ENCODE measurements at places on chromosomes 2 and 18. TPM values are rescaled to one million over a fixed set of nuclear protein-coding genes. Genes with fewer than 3 reads are reported as not detected.
A peak's percentile ranks its signal among the peaks of the same experiment; 100 is the strongest.

The STPG4 gene
- not detected for total RNA-seq

The CRYGD gene
- total RNA-seq: not detected

The IL18R1 gene
- 2.8 TPM for total RNA-seq

The CCL20 gene
- not detected for total RNA-seq

The XRCC5 gene
- total RNA-seq: 390 TPM

DNA sequence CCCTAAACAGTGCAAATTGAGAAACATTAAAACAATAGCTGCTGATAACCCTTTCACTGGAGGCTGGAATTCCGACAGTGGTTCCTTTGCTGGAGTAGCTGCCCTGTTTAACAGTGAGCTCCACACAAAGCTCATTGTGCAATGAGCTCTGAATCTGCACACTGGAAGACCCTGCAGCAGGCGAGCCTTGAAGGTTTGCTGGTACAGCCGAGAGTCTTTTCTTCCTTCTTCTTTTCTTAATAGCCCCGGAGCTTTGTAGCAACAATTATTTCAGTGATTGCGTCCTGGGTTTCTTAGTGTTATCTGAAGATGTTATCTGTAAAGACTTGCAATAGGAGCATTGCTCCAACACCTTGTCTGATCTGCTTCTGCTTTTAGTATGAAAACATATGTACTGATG lies 50.8 kb upstream of the CXCR4 start:
- no peak for DNase-seq

GRCh38 chr2:216161967-216162366 lies 52.8 kb downstream of the XRCC5 start:
- no peak for DNase-seq

DNA sequence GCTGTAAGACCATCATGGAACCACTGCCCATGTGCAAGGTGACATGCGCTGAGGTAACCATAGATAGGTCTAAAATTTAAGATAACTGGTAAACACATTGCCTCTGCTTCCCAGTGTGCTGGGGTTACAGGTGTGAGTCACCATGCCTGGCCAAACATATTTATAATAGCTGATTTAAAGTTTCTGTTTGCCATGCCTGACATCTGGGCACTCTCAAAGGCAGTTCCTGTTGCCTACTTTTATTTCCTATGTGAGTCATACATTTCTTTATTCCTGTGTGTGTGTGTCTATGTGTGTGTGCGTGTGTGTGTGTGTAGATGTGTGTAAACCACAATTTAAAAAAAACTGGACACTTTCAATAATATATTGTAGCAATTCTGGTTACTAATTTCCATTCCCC lies 415.2 kb upstream of the NETO1 start:
- DNase-seq: peak; percentile 44

DNA sequence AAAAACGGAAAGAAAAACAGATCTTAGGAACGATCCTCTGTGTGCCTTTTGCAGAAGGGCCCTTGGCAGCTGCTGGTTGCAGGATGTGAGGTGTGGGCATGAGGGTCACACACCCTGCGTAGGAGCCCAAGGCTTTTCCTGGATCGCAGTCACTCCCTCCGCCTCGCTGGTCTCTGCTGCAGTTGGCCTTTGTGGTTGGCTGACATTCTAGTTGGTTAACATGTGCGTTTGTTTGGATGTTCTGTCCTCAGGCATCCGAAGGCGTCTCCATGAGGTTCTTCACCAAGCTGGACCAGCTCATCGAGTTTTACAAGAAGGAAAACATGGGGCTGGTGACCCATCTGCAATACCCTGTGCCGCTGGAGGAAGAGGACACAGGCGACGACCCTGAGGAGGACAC lies 61.7 kb downstream of the INPP5D start:
- no peak for DNase-seq

DNA sequence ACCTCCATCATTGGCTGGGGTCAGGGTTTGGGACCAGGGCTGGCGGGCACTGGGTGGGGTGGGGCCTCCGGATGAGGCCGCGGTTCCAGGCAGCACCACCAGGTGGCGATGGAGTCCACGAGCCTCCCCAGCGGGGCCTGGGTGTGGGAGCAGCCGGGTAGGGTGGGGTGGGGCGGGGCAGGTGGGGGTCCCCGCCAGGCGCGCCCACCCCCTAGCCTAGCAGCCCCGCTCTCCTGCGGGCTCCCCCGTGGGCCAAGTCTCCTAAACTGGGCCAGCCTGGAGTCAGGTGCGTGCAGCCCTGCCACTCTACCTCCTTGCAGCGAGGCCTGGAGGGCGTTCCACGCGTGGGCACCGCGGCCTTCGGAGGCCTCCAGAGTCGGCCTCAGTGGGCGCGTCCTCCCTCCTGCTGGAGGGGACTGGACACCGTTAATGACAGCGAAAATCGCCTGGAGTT lies 187.5 kb downstream of the TWIST2 start:
- DNase-seq: no peak

DNA sequence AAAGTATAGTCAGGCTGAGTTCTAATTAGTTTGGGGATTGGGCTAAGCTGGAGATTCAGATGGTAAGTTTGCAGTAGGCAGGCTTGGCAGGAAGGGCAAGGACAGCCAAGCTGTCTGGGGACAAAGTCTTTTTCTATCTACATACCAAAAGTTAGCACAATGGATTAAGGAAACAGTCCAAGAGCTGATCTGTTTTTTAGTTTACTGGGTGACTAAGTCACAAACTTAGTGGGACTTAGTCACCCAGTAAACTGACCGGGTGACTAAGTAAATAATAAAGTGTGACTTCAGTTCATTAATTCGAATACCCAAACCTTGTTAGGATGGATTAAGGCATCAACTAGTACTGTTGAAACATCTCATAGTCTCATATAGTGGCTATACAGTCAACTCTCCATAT lies 1386.0 kb upstream of the CELF4 start:
- DNase-seq: no peak

DNA sequence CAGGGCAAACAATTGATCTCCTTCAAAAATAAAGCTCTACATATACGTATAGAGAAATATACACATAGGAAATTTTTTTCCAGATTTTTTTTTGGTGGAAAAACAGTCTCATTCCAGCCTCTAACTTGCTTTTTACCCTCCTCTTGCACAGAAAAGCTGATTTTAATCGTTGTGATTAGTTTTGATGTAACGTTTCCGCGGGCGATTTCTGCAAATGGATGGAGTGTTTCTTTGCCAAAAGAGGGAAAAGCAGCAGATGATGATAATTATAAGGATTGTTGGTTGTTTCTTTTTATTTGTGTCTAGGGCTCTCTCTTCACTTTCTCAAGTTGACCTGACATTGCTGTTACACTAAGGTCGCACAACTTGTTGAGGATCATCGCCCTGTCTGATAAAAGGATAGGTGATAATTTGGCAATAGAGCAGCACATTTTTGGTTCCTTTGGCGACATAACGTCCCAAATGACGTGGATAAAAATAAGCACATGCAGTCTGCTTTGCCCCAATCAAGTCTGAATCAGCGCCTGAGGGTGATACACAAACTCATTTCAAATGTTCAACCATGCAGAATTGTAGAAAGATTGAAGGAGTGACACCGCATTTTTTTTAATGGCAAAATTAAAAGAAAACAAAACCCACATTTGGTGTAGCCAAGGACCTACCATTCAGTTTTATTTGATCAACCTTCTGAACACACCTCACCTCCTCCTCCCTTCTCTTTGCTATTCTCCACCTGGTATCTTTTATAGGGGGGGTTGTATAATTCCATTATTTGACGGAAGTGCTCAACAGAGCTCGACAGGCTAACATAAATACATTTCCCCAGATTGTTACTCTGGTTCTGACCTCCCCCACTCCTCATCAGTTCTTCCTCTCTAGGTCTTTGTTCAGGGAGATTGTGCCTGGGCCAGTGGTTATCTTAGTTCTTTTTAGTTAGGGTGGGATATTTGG lies 109.6 kb upstream of the KCTD1 start:
- no peak for DNase-seq

GRCh38 chr2:39203382-39203781 lies 40.4 kb downstream of the CDKL4 start:
- no peak for DNase-seq

DNA sequence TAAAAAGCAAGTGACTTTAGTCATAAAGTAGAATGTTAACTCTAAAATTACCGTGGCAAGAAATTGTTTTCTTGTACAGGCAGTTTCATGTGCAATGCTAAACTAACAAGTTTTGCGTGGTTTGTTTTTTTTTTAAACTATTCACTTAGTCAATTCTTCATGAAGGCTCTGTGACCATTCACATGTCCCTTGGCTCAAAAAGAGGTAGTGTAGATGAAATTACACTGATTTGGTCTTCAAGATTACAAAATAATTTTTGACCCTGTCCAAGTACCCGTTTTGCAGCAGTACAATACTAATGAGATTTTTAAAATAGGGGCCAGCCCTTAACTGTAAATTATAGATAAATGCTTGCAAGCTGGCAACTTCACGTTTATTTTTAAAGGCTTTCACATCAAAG lies 1.3 kb downstream of the TMEM131 start:
- DNase-seq: no peak

DNA sequence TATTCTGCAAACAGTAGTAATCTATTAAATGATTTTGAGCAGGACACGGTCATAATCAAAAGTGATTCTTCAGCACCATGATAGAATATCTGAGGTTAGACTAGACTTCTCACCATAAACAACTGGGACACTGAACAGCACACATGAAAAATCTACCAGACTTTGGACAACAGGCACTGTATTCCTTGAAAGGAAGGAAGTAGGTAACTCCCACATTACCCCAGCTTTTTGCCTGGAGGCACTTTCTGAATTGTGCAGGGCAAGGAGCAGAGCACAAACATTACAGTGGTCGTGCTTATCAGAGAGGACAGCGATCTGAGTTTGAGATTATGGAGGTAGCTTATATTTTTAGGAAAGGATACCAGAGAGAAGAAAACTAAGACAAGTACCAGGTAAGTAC lies 25.3 kb upstream of the IL1RL1 start:
- DNase-seq: no peak

GRCh38 chr2:107091163-107091864 lies 205.3 kb upstream of the ST6GAL2 start:
- DNase-seq: no peak

DNA sequence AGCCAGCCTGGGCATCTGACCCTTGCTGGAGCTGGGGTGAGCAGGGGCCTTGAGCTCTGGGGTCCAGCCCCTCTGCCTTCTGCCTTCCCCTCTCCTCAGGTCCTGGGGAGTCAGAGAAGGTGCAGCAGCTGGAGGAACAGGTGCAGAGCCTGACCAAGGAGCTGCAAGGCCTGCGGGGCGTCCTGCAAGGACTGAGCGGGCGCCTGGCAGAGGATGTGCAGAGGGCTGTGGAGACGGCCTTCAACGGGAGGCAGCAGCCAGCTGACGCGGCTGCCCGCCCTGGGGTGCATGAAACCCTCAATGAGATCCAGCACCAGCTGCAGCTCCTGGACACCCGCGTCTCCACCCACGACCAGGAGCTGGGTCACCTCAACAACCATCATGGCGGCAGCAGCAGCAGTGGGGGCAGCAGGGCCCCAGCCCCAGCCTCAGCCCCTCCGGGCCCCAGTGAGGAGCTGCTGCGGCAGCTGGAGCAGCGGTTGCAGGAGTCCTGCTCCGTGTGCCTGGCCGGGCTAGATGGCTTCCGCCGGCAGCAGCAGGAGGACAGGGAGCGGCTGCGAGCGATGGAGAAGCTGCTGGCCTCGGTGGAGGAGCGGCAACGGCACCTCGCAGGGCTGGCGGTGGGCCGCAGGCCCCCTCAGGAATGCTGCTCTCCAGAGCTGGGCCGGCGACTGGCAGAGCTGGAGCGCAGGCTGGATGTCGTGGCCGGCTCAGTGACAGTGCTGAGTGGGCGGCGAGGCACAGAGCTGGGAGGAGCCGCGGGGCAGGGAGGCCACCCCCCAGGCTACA lies 3.8 kb downstream of the EMILIN1 start:
- DNase-seq: no peak

GRCh38 chr2:54107903-54108615 lies 7.4 kb upstream of the ACYP2 start:
- DNase-seq: no peak

GRCh38 chr2:67124531-67124930 lies 272.6 kb upstream of the ETAA1 start:
- DNase-seq: no peak

GRCh38 chr2:185802926-185803325 lies 64.3 kb downstream of the FSIP2 start:
- DNase-seq: no peak

DNA sequence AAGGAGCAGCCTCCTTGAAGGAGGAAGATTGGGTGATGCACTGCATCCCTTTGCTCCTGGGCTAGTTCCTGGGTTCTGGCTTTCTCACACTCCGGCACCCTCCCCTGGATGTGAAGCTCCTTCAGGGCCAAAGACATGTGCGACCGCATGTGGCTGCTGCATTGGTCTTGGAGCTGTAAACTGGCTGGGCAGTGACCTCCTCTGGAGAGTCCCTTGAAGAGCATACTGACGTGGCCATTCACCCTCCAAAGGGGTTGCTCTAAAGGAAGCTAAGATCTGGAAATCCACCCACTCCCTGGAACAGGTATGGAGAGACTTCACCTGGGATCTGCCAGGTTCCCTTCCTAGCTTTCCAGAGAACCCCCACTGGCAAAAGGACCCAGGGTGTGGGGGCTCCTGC lies 62.1 kb downstream of the TMEM17 start:
- DNase-seq: no peak

DNA sequence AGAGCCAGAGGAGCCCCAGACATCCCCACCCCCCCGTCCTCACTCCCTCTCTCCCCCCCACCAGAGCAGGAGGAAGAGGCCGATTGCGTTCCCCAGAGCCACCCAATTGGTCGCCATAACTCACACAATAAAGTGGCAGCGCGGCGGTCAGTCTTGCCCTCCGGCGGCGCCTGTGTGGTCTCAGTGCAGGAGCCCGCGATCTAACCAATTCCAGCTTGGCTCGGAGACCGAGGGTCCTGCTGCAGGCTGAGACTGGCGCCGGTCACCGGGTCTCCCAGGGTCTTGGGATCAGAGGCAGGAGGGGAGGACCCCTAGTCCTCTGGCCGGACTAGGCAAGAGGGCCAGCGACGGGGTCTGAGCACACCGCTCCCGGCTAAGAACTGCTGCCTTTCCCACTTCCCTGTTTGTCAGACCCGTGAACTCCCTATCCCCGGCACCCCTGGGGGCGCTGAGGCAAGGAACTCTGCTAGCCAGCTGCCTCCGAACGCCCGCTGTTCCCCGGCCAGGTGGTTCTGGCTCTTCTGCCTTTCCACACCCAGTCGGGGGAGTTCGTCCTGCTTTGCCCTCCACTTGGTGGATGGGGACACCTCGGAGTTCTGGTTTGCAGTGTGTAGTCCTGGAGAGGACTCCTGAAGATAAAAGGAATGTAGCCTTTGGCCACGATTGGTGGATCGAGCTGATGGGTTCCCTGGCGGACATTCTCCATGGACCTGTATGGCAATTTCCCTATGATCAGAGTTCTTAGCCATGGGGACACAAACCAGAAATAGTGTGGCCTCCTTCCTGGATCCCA lies 1.0 kb upstream of the HOXD12 start:
- DNase-seq: no peak
